ENCODE measurements at places on chromosomes 1 and 21.

DNA sequence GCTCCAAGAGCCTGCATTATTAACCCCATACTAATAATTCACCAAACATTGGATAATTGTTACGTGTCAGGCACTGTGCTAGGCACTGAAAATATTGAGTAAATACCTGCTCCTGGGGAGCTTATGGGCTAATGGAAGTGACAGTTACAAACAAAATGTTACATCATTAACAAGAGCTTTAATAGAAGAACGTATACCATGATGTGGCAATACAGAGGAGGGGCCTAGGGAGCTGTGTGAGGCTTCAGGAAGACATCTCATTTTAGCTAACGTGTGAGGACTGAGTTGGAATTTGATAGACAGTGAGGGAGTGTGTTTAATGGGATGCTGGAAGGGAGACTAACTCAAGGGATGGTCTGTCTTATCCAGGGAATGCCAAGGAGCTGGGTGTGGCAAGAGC is 16.5 kb upstream of the TSPAN2 start:
- DNase-seq: no peak

- DNase-seq: peak; percentile 69
Measured at GRCh38 chr1:165697881-165698760, at the start of gene ALDH9A1. Gene ALDH9A1 (minus strand): TSS chr1:165698562. CDS start chr1:165698558, 4 bp downstream.

DNA sequence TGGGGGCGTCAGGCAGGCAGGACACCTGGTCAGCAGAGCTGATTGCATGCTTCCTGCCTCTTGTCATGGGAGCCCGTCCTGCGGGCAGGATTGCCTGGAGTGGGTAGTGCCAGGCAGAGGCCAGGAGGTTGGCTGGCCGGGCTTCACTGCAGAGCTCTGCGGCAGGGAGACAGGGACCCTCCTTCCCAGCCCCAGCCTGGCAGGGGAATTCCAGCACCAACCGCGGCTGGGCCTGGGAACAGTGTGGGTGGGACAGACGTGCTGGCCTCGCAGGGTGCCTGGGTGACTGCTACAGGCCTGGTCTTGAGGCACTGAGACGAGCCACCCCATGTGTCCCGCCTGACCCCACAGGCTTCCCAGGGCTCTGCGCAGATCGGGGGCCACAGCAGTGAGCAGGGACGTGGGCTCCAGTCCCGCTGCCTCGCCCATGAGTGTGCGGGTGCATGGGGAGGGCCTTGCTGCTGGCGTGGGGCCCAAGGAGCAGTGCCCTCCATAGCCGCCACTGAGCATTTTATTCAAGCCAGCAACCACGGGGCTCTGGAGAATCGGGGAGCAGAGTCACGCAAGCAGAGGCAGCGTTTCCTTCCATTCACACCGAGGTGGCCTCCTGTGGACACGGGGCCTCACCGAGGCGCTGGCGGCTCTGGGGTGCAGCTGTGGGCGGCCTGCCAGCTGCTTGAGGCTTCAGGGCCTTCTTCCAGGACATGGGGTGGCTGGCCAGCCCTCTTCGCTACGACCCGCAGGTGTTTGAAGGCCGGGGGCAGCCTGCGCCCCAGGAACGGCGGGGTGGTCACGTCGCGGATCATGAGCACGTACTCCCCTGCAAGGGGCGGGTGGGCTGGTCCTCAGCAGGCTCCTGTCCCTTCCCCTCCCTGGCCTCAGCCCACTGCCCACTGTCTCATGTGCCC is 70.3 kb downstream of the MORN1 start:
- no peak for DNase-seq

DNA sequence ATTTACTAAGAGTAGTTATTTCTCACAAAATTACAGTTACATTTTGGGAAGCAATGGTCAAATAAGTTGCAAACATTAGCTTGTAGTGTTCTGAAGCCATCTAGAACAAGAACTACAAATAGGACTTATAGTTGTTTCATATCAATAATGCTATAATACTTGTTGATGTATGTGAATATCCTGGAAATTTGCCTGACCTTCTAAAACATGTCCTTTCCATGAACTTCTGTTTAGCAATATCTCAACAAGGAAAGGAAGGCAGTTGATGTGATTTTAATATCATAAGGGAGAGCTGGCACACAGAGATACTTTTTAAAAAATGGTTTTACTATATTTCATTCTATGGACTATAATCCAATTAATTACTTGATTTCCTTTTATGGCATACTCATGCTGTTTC is 47.1 kb upstream of the SAMSN1 start:
- no peak for DNase-seq

Data from NCI-H1048 (cell line).